ENCODE measurements at places on chromosomes 5 and 9. TPM values are rescaled to one million over a fixed set of nuclear protein-coding genes. Genes with fewer than 3 reads are reported as not detected.

Gene FAM219A
- 6.0 TPM for total RNA-seq

Gene EXOSC2
- 24.2 TPM for total RNA-seq

Gene PCDHGA2
- 1.6 TPM for total RNA-seq

Gene PTGDS
- total RNA-seq = 8.4 TPM

Gene PCA3
- 0.58 TPM for total RNA-seq

Gene ABO
- 0.13 TPM for total RNA-seq

All from muscle of leg (tissue), 16 donors.